Myometrial cell (primary cell): ENCODE measurements at places on chromosomes 7 and 10. TPM values are rescaled to one million over a fixed set of nuclear protein-coding genes. Genes with fewer than 3 reads are reported as not detected.

The CRPPA gene
- total RNA-seq = 0.89 and 1.2 TPM in 2 replicates

The HOXA7 gene
- total RNA-seq = 2.6 and 4.8 TPM in 2 replicates

The SUN3 gene
- not detected in 2 replicates for total RNA-seq

The CCDC7 gene
- total RNA-seq = 1.2 and 3.2 TPM in 2 replicates

The INA gene
- total RNA-seq = 1.2 and 1.7 TPM in 2 replicates

The FGL2 gene
- total RNA-seq = not detected in 2 replicates

The CDK1 gene
- total RNA-seq = 51.2 and 52.5 TPM in 2 replicates

The MXI1 gene
- 2.7 and 6.3 TPM in 2 replicates for total RNA-seq

The ZNF736 gene
- total RNA-seq = 2.7 and 3.2 TPM in 2 replicates

The HABP2 gene
- total RNA-seq = not detected in 2 replicates

The PDK4 gene
- under 0.01 and 0.29 TPM in 2 replicates for total RNA-seq

The RBM33 gene
- total RNA-seq = 6.1 and 13.8 TPM in 2 replicates

The DPCD gene
- 85.2 and 98.0 TPM in 2 replicates for total RNA-seq

The FXYD4 gene
- not detected in 2 replicates for total RNA-seq

The CPEB3 gene
- 0.29 and 0.53 TPM in 2 replicates for total RNA-seq

The C7orf33 gene
- total RNA-seq = not detected in 2 replicates

The DLG5 gene
- total RNA-seq = 27.3 and 30.0 TPM in 2 replicates

The LEP gene
- total RNA-seq = not detected in 2 replicates

The INMT gene
- 4.9 and 6.6 TPM in 2 replicates for total RNA-seq

The SFTPD gene
- total RNA-seq = not detected in 2 replicates

The NANOS1 gene
- total RNA-seq = under 0.01 and 0.58 TPM in 2 replicates

The PIK3AP1 gene
- 0.29 TPM in 1 of 2 replicates, not detected in the other for total RNA-seq

The IFIT1B gene
- not detected in 2 replicates for total RNA-seq

The CYP26A1 gene
- 0.18 TPM in 1 of 2 replicates, not detected in the other for total RNA-seq

The TAS2R5 gene
- total RNA-seq = not detected in 2 replicates

The CYP2C19 gene
- total RNA-seq = not detected in 2 replicates

The CLDN3 gene
- total RNA-seq = not detected in 2 replicates

The CEP55 gene
- 51.9 and 66.1 TPM in 2 replicates for total RNA-seq

The PDZD7 gene
- 1.4 and 2.6 TPM in 2 replicates for total RNA-seq

The BPGM gene
- 25.0 and 29.4 TPM in 2 replicates for total RNA-seq

The AGBL3 gene
- 0.58 and 2.1 TPM in 2 replicates for total RNA-seq

The NAT16 gene
- total RNA-seq = not detected in 2 replicates

The SLC13A4 gene
- total RNA-seq = not detected in 2 replicates
